Cortex of kidney (tissue), 1 donor: ENCODE measurements at places on chromosomes 6 and 20.

GRCh38 chr6:18189196-18189595 lies 34.0 kb downstream of the KDM1B start:
- DNase-seq = no peak

DNA sequence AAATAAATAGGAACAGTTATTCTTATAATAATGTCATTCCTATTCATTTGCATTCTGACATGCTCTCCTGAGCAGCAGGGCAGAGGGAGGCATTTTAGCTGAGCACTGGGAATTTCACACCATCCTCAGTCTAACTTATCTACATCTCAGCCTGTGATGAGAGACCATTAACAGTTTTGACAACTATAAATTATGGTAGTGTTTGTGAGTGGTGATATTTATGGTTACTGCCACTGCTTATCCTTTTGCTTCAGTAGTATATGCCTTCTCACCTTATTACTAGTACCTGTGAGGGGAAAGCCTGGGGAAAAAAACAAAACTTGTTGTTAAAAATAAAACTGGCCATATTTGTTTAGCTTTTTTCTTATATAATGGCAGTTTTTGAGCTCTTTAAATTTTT lies 17.0 kb upstream of the CHD6 start:
- no peak for DNase-seq

DNA sequence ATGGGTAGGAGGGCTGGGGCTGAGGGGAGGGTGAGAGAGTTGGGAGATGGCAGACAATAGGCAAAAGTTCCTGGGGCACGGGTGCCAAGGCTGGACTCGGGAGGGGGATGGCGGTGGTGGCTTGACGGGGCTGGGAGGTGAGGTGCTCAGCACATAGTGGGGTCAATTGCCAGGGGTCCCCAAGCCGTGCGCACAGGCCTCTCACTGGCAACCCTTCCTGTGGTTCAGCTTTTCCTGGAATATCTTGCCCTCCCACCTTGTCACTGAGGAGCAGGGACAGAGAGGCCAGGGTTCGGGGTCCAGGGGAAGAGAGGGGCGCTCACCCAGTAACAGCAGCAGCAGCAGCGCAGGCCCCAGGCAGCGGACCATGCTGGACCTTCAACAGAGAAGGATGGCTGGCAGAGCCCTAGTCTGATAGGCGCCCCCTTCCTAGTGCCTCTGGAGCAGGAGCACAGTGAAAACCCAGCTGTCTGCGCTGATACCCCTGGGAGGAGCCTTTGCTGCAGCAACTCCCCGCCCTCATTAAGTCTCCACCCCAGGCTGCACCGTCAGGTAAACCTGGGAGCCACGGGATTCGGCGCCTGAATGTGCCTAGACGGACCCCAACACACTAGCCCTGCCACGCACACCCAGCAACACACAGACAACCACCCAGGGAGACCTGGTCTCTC lies at the start of gene GFRA4:
GFRA4 (minus strand) TSS at position 369 of the 671 bp plus-strand sequence; CDS start at position 369, 0 bp downstream.
- DNase-seq = no peak

GRCh38 chr6:34941421-34941820 lies 52.4 kb downstream of the ANKS1A start:
- no peak for DNase-seq

DNA sequence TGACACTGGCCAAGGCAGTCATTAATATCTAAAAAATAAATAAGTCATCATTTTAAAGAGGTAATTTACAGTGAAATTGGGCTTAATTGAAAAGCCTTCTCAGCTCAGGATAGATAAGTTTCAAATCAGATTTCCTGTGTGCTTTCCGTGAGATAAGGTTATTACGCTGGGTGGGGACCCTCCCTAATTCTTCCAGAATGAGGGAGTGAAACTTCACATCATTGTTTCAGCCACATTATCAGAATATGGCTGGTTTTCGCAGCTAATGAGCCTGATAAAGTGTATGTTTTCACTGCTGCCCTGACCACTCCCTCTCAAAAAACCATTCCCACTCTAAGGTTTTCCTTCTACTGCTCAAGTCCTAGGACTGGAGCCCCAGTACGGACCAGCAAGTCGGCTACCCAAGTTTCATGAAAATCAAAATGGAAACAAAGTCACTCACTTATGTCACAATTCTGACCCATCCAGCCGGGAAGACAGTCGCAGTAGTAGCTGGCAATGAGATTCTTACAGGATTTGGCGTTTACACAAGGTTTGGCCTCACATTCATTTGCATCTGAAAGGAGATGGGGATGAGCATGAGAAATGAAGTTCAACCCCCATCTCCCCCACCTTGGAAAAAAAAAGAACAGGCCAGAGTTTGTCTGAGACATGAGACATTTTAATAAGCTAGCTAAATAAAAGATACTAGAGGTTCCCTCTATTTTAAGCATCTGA lies 24.6 kb downstream of the JAG1 start:
- no peak for DNase-seq

DNA sequence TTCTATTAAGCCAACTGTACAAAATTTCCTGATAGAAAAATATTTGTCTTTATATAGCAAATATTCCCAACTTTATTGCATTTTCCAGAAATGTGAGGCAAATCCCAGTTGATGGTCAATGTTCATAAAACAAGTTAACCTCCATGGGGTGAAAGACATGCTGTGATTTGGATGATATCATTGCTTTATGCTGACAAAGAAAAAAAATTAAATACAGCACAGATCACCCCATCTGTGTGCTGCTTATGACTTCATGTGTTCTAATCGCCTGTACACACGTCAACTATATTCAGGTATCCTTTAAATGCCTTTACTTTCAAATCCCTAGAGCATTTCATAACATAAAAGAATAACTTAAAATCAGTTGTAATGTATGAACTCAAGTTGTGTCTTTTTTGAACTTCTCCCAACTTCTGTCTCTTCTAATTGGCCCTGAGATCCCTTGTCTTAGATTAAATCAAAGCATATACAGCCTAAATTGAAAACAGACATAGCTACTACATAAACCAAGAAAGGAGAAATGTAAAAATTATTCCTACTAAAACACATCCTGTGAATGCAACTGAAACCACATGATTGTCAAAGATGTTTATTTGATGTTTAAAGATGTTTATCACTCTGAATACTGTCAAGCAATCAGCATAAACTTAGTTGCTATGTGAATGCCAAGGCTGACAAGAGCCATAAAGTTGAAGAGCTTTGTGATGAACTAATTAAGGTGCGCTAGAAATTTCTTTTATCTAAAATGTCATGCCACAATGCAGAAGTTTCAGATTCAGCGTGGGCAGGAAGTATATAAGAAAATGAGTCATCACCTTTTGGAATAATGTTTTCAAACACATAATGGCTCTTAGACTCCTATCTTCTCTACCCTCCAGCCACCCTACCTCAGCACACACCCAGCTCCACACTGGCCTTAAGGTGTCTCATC lies 68.7 kb downstream of the FILIP1 start:
- no peak for DNase-seq

GRCh38 chr6:2823104-2823850 lies 18.4 kb downstream of the SERPINB1 start:
- no peak for DNase-seq

- DNase-seq = no peak
These were observed 402.5 kb upstream of the FKBP1C start for GRCh38 chr6:62808565-62809293.

DNA sequence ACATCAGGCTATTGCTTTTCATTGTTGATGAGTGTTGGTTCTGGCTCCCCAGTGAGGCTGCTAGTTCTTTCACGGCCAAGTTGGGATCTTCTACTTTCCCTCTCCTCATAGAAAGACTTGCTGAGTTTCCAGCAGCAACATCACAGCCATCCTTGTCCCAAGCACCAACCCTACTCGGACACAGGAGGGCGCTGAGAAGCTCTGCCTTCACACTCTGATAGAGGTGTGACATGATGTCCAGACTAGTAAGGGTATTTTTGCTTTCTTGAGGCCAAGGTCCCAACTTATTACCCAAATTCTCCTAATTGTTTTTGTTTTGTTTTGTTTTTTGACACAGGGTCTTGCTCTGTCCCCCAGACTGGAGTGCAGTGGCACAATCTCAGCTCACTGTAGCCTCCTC lies 3.0 kb upstream of the GCM1 start:
- no peak for DNase-seq

DNA sequence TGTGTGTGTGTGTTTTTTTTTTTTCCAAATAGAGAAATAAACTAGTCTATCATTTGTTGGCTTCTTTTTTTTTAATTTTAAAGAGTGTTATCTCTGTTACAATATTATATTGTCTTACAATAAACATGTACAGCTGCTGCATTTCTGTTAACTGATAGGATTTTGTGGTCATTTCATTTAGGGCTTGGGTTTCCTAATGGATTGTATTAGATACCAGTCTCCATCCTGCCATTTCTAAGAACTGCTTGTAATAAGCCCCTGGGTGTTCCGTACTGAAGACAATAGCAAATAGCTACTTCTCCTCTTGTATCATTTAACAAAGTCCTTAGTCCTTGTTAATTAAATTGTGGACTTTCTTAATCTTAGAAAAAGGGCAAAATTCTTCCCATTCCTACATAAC lies 45.7 kb downstream of the SOBP start:
- DNase-seq = no peak

DNA sequence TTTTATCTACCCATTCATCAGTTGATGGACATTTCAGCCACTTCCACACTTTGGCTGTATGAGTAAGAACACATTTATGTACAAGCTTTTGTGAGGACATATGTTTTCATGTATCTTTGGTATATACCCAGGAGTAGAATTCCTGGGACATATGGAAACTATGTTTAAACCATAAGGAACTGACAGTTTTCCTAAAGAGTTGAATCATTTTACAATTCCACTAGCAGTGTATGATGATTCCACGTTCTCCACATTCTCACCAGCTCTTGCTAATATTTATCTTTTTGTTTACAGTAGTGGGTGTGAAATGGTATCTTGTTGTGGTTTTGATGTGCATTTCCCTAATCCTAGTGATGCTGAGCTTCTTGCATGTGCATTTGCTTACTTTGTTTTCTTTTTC lies 338.1 kb downstream of the PLCB1 start:
- no peak for DNase-seq

DNA sequence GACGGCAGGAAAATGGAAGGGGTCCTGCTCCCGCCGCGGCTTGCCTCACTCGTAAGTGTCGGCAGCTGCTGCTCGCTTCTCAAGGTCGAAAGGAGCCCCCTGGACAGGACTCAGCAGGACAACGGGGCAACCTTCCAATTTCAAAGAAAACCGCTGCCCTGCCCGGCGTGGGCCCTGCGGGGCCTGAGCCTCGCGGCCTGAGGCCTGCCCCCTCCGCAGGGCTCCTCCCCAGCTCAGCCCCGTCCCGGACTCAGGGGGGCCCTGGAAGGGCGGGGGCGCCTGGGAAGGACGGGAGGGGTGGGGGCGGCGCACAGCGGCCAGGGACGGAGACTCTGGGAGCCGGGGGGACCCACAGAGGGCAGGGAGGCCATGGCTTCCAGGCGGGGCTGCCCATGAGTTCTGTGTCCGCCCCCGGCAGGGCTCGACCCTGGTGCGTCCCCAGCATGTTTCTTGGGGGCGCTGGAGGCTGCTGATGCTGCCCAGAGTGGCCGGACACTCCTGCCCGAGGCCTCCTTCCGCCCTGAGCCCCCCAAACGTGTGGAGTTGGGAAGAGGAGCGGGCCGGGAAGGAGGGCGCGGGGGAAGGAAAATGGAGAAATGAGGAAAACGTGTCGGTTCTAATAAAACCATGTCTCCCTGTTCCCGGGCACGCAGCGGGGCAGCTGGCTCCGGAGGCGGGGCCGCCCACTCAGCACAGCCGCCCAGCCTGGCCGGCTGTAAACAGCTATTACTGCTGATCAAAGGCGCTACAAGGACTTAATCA lies 114.6 kb downstream of the DLL1 start:
- no peak for DNase-seq

DNA sequence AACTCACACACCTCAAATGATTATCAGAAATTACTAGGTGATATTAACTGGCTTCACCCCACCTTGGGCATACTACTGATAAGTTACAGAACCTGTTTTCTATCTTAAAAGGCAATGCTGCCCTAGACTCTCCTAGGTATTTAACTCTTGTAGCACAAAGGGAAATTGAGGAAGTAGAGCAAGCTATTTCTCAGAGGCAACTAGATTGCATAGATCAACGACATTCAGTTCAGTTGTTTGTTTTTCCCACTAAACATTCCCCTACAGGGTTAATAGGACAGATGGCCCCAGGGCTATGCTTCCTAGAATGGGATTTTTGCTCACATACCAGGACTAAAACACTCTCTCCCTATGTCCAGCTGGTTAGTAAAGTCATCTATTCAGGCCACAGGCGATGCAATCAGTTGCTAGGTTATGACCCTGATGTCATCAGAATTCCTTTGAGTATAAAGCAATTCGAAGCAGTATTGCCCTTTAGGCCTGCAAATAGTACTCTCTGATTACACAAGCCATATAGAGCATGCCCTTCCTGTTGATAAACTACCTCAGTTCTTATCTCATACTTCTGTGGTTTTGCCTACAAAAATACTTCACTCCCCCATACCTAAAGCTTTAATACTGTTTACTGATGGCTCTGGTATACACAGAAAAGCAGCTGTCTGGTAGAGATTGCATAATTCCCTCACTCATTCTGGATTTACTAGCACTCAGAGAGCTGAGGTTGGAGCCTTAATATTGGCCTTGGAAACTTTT lies 67.4 kb upstream of the ASCC3 start:
- DNase-seq = no peak

DNA sequence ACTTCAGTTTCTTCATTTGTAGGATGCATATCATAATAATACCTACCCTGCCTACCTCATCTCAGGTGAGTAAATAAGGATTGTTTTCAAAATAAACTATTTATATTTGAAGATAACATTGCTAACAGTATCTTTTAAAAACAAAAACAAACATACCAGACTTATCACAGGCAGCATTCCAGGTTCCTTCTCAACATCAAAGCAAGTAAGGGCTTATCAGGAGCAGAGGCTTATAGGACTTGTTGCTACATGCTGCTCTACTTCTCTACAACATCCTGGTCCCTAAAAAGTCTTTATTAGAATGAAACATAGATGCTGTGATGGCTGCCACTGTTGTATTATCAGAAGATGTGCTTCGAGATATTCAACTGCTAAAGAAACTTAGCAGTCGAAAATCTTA lies 149.2 kb upstream of the PRDM1 start:
- no peak for DNase-seq

GRCh38 chr6:96450082-96450769 lies 71.4 kb upstream of the UFL1 start:
- no peak for DNase-seq

GRCh38 chr6:129875610-129876520 lies 14.8 kb upstream of the TMEM244 start:
- no peak for DNase-seq
